ENCODE measurements at places on chromosomes 1 and 21.

DNA sequence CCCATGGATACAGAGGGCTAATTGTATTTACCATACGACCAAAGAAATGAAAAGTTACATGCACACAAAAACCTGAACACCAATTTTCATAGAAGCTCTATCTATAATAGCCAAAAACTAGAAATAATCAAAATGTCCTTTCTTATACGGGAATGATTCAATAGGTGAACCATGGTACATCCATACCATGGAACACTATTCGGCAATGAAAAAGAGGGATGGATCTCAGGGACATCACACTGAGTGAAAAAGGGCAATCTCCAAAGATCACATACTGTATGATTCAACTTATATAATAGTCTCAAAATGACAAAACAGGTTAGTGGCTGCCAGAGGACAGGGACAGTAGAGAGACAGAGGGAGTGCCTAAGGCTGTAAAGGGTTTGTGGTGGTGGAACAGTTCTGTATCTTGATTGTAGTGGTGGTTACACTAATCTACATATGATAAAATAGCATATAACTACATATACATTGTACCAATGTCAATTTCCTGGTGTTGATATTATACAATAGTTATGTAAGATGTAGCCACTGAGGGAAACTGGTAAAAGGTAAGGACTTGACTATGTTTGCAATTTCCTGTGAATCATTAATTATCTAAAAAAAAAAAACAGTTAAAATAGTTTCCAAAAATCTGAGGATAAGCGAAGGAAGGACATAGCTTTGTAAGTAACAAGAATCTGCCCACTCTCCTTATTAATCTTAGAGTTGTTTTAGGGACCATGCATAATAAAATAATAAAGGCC, 3.7 kb downstream of the RSBN1 start:
- DNase-seq, result no peak

- no peak for DNase-seq
Measured at GRCh38 chr1:2791027-2791760, 10.3 kb downstream of the TTC34 start.

GRCh38 chr1:171300401-171300800, 13.6 kb upstream of the FMO4 start:
- no peak for DNase-seq

GRCh38 chr1:226344441-226345259, 35.7 kb upstream of the LIN9 start:
- no peak for DNase-seq

DNA sequence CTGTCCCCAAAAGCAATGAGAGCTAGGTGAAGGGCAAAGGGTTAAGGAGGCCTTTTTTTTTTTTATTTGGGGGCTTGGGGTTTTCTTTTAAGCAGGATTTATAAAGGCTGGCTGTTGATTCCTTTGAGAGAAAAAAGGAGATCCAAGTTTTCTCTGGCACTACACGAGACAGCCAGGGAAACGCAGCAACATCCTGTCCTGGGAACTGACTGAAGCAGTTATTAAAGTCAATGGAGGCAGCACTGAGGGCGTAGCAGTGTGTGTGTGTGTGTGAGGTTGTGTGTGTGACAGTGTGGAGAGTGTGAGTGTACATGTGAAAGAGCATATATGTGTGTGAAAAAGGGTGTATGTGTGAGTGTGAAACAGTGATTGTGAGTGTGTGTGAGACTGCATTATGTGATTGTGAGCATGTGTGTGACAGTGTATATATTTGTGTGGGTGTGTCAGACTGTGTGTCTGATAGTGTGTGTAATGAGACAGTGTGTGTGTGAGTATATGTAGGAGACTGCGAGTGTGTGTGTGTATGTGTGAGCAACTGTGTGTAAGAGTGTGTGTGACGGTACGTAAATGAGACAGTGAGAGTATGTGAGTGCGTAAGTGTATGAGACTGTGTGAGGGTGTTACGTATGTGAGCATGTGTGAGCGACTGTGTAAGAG, 65.9 kb upstream of the TIAM1 start:
- no peak for DNase-seq
